ENCODE measurements at places on chromosomes 12 and 14.

GRCh38 chr12:109870648-109871047, 9.7 kb downstream of the GLTP start:
- DNase-seq: no peak

GRCh38 chr12:106712768-106713167, 61.7 kb upstream of the RIC8B start:
- no peak for DNase-seq

DNA sequence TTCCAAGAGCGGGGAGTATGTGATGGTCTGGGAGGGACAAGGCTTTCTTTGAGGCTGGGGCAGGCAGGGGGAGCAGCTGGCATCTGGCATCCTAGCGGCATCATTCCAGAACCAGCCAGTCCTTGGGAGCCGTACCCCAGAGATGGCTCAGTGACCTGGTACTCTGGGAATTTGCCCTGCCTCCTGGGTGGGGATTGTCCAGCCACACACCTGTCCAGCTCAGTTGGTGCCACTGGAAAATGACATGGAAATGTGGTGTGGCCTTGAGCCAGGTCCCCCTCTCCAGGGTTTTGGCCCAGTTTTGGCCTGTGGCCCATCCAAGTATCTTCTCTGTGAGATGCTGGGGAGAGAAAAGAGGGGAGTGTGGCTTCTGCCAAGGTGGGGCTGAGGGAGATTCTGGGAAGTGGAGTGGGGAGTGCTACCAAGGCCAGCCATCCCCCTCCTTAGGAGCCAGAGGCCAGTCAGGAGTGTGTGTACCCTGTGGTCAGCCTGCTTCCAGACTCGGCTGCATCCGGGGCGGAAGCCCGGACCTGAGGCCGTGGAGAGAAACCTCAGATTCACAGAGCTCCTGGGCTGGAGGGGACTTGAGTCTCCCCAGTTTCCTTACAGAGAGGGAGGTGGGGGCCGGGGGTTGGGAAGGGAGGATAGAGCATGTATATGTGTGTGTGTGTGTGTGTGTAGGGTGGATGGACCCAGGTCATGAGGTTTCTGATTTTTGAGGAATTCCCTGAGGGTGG, 14.7 kb upstream of the KRT80 start:
- no peak for DNase-seq

DNA sequence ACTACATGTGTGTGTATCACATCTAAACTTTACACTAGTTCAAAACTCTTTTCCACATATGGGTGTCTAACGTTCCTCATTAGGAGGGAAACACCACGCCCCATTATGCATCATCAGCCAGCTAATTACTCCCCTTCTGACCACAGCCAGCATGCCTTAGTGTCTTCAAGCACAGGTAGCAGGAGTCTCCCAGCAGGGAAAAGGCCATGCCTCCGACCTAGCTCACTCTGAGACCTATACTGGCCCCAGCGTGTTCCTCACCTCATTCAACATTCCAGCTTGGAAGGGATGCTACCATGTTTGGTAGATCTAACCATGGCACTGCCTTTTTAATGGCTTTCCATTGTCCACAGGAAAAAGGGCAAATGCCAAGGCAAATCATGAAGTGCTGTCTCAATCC, 66.1 kb upstream of the PRB2 start:
- no peak for DNase-seq

GRCh38 chr12:82650627-82651337, 35.9 kb upstream of the TMTC2 start:
- no peak for DNase-seq

DNA sequence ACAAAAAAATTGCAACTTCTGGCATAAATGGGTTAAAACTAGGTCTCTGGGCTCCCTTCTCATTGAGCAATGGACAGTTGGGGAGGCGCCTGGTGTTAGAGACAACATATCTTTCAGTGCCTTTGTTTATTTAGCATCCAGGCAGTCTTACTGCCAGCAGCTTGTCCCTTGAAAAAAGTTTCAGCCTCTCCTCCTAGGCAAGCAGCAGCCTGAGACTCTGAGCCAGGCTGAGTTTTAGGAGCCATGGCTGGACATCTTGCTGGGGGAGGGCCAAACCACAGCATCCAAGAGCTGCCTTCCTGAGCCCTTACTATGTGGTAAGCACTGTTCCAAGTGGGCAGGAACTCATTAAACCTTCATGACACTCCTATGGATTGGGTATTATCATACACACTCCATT, 10.1 kb upstream of the JDP2 start:
- no peak for DNase-seq

GRCh38 chr12:117105902-117106301, 6.7 kb upstream of the TESC start:
- DNase-seq: no peak

- DNase-seq: no peak
Observed at GRCh38 chr14:59278111-59278510, 89.6 kb downstream of the DAAM1 start.
